ENCODE measurements at places on chromosomes 7 and 10. TPM values are rescaled to one million over a fixed set of nuclear protein-coding genes. Genes with fewer than 3 reads are reported as not detected.

The PTF1A gene
- not detected for total RNA-seq

The TAS2R41 gene
- total RNA-seq, result 1.9 TPM

The ADAP1 gene
- 5.0 TPM for total RNA-seq

The ZC3HAV1L gene
- 26.7 TPM for total RNA-seq

The HKDC1 gene
- 4.8 TPM for total RNA-seq

DNA sequence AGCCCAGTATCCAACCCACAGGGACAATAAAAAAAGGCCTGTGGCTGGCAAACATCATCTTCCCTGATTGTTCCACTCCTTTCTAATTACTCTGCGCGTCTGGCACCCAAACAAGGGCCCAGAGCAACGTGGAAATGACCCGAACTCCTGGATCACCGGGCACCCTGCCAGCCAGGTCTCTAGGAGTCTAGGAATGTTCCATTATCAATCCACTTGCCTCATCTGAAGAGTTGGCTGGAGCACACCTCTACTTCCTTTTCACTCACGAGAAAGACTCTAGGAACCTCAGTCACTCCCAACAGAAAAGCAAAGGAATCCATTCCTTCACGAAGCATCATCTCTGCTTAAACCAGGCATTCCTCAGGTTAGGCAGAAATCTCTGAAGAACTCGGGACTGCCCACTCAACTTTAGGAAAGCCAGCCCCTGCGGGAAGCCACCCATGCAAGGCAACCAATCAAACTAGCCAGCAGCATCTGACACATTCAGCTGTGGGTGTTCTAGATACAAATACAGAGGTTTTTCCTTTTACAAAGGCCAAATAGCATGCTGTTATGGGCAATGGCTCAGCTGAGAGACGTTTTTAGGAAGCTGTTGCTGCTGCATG, 37.7 kb downstream of the ATXN7L1 start:
- DNase-seq, result no peak

GRCh38 chr7:146510088-146510680, 393.6 kb downstream of the CNTNAP2 start:
- no peak for DNase-seq

DNA sequence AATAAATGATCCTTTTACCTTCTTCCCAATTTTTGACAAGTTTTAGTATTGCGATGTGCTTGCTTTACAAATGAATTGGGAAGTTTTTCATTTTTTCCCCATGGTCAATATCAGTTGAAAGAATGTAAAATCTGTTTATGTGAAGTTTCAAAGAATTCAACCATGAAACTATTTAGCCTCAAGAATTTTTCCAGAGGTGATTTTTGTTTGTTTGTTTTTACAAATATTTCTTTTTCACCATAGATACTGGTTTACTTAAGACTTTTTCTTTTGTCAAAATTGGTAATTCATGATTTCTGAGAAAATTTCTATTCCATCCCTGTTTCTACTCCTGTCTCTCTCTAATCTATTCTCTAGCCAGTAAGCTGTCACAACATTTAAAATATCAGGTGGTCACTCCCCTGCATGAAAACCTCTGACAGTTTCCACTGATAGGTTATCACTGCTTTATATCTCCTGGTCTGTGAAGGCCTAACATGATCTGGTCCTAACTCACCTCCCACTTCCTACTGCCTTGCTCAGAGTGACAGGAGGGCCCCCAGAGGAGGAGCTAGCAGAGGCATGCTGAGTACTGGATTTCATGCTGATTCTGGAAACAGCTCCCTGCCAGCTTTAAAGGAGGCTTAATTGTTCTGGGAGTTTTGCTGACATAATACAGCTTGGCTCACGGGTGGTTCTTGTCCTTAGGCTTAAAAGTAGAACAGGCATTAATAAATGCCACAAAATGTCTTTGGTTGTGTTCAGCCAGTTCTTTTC, 7.6 kb upstream of the ARMS2 start:
- no peak for DNase-seq

- no peak for DNase-seq
These were observed 29.1 kb downstream of the TFPI2 start for GRCh38 chr7:93861325-93861949.

- no peak for DNase-seq
These were observed 84.5 kb upstream of the DUSP5 start for GRCh38 chr10:110413049-110413783.

- no peak for DNase-seq
These were observed 220.2 kb downstream of the KCNMA1 start for GRCh38 chr10:77417359-77417758.
